ENCODE measurements at places on chromosomes 3 and 15.

DNA sequence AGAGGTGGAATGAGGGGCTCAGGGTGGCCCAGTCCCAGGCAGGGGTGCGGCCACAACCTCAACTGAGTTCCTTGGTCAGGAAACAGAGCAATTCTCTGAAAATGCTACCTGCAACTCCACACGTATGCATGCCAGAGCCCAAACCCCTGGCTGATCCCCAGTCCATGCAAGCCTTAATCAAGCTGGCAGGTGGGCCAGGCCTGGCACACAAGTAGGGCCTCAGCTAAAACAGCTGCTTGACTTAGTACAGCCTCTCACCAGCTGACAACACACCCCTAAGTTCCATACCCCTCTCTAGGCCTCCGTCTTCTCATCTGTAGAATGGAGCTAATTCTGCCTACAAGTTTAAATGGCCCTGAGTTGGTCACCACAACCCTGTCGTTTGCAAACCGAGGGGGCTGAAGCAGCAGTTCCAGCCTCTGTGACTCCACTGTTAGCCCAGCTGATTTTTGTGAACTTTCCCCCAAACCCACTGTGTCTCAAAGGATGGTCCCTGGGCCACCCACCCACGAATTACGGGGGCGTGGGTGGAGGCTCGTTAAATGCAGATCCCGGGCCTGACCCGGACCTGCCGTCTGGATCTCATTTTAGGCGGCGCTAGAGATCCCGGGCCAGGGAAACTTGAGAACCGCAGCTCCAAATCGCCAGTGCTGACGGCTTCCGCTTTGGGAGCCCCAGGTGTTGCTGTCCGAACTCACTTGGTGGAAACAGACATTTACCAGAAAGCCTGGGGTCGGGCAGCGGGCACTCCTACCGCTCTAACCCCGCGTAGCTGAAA is 927 bp downstream of the CHDH start:
- DNase-seq, result no peak

DNA sequence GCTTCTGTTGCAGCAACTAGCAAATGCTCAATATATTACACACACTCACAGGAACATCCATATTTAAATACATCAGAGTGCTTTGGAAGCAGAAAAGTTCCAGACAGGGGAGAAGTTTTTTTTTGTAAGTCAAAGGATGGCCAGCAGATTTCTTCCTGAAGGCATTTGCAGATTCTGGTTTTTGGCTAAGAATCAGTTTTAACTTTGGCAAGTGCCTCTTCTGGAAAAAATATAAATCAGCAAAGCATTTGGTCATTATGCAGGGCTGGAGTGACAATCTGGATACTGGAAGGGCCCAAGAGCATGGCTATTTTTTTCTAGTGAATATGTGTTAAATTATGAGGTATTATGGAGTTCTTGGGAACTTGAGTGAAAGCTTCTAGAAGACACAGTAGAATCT is 495.3 kb upstream of the ARPP21 start:
- DNase-seq, result no peak

DNA sequence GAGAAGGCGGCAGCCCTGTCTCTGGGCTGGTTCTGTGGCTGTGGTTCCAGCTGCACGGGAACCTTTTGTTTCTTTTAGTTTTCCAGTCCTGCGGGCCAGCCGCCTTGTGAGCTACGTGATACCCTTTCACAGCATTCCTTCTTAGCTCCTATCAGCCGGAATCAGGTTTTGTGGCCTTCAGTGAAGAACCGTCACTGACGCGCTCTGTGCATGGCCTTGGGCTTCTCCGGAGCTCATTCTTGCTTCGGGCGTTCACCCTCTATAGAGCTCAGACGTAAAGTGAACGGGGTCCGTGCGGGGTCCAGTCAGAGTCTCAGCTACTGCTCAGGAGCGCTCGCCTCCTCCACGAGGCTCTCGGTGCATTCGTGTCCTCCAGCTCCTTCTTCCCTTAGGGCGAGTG is 166.7 kb downstream of the FAM43A start:
- DNase-seq, result no peak

GRCh38 chr3:14123308-14124222 is 1.1 kb downstream of the CHCHD4 start:
- DNase-seq, result no peak
